Activated CD4-positive, alpha-beta T cell treated with anti-CD3 and anti-CD28 coated beads for 36 hours (primary cell): ENCODE measurements at places on chromosomes 2 and 18. TPM values are rescaled to one million over a fixed set of nuclear protein-coding genes. Genes with fewer than 3 reads are reported as not detected.

The SLC5A7 gene
- total RNA-seq, result not detected

The GRB14 gene
- total RNA-seq, result not detected

The CNRIP1 gene
- total RNA-seq, result not detected

The IMMT gene
- total RNA-seq, result 172 TPM

The PAX8 gene
- 2.1 TPM for total RNA-seq

The FBXO41 gene
- 29.5 TPM for total RNA-seq

The TMEFF2 gene
- not detected for total RNA-seq

The UGT1A6 gene
- total RNA-seq, result not detected

- no peak overlapping the region for H3K27ac ChIP-seq
- H3K36me3 ChIP-seq, result peaks cover 1% of the 10 kb centered on the region
- peaks cover 3% of the 10 kb centered on the region for H3K27me3 ChIP-seq
- no peak overlapping the region for H3K4me3 ChIP-seq
- H3K4me1 ChIP-seq, result no peaks in the 10 kb centered on the region
- no peak for DNase-seq
Observed at GRCh38 chr18:48771641-48772375, 179.0 kb downstream of the SMAD7 start.

- no peak overlapping the region for H3K4me3 ChIP-seq
- peaks cover 9% of the 10 kb centered on the region for H3K4me1 ChIP-seq
- H3K27me3 ChIP-seq, result no peaks in the 10 kb centered on the region
- H3K36me3 ChIP-seq, result peaks cover 5% of the 10 kb centered on the region
- no peak for DNase-seq
Observed at GRCh38 chr2:219165058-219165911, 4.5 kb downstream of the SLC23A3 start.

- H3K27ac ChIP-seq, result no peak overlapping the region
- peaks cover 36% of the 10 kb centered on the region for H3K4me1 ChIP-seq
- DNase-seq, result no peak
Observed at GRCh38 chr2:230872151-230872967, 7.6 kb downstream of the ITM2C start.

GRCh38 chr2:166332106-166332505 is 43.6 kb downstream of the SCN9A start:
- DNase-seq, result no peak
- H3K36me3 ChIP-seq, result no peaks in the 10 kb centered on the region
- H3K4me3 ChIP-seq, result no peak overlapping the region
- peaks cover 2% of the 10 kb centered on the region for H3K27me3 ChIP-seq
- no peaks in the 10 kb centered on the region for H3K4me1 ChIP-seq

GRCh38 chr2:72026819-72027425 is 120.7 kb downstream of the CYP26B1 start:
- no peaks in the 10 kb centered on the region for H3K27me3 ChIP-seq
- H3K27ac ChIP-seq, result no peak overlapping the region

DNA sequence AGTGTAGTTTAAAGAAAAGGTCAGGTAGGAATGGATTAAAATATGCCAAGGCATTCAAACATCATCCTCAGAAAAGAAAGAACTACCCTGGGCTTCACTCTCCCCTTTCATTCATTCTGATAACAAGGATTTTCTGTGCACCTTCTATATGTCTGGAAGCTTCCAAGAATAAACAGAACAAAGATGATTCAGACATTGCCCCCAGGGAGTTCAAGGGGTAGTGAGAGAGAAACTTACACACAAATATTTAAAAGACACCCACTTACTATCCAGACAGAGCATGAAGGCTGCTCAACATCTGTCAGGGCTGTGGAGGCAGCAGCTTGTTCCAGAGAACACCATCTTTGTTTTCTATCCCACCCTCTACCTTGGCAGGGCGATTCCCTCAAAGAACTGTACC is 140.5 kb downstream of the ALK start:
- H3K4me1 ChIP-seq, result no peaks in the 10 kb centered on the region
- no peak overlapping the region for H3K4me3 ChIP-seq
- no peak overlapping the region for H3K27ac ChIP-seq
- no peaks in the 10 kb centered on the region for H3K36me3 ChIP-seq
- DNase-seq, result no peak
- peaks cover 10% of the 10 kb centered on the region for H3K27me3 ChIP-seq

- H3K27ac ChIP-seq, result no peak overlapping the region
- no peaks in the 10 kb centered on the region for H3K4me1 ChIP-seq
- H3K27me3 ChIP-seq, result peaks cover 4% of the 10 kb centered on the region
Observed at GRCh38 chr2:19854596-19855541, 46.9 kb downstream of the TTC32 start.

GRCh38 chr2:12715258-12716031 is 1.3 kb upstream of the TRIB2 start:
- peak overlapping the region; percentile 90 for H3K4me3 ChIP-seq
- DNase-seq, result no peak
- no peak overlapping the region for H3K27ac ChIP-seq
- H3K4me1 ChIP-seq, result peaks cover 47% of the 10 kb centered on the region

DNA sequence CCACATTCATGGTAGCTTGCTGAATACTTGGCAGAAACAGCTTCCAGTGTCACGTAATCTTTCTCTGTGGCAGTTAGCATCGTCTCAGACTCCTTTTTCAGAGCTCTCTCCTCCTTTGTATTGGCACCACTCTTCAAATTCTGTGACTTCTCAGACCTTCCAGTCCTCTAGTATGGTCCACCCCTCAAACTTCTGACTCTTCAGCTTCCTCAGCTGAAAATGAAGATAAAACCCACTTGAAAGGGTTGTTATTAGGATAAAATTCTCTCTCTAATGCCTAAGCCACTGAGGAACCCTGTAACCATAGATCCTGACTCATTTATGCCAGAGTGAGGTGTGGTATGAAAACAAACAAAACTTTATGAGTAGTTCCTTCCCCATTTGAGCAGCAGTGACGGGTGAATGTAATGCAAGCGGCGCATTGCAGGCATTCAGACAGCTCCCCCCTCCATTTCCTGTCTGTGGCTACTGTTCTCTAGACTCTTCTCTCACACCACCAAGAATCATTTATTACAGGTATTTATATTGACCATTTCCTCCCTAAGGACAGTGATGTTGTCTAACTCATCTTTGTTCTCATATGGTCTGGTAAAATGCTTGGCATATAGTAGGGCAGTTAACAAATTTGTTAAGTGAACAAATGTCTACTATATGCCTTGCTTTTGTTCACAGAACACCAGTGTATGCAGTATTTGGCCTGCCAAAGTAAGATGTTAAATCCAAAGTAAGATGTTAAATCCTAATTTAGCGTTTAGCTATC is 35.3 kb downstream of the GALNT1 start:
- DNase-seq, result peak; percentile 81
- H3K36me3 ChIP-seq, result no peaks in the 10 kb centered on the region

GRCh38 chr2:151869291-151869690 is 41.1 kb upstream of the ARL5A start:
- H3K36me3 ChIP-seq, result no peaks in the 10 kb centered on the region
- H3K4me3 ChIP-seq, result no peak overlapping the region
- no peaks in the 10 kb centered on the region for H3K4me1 ChIP-seq
- H3K27ac ChIP-seq, result no peak overlapping the region
- peaks cover 4% of the 10 kb centered on the region for H3K27me3 ChIP-seq
- DNase-seq, result no peak

DNA sequence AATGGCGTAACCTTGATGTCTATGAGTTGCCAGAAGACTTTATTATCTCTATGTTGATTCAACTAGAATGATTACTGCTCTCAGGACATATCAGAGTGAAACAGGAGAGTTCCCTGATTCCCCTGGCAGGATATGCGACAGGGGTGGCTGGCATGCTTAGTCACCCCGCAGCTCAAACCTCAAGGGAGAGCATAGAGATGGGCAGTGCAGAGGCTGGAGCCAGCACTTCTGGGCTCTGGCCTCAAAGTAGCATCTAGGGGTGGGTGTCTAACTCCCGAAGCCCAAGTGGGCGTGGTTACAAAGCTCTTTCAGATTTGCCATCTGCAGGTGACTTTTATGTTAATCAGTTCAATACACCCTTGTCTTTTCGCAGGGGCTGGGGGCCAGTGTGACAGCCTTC is 391.6 kb downstream of the ADCYAP1 start:
- H3K27me3 ChIP-seq, result no peaks in the 10 kb centered on the region
- no peaks in the 10 kb centered on the region for H3K36me3 ChIP-seq
- no peak overlapping the region for H3K4me3 ChIP-seq
- no peak for DNase-seq

- no peaks in the 10 kb centered on the region for H3K27me3 ChIP-seq
- H3K27ac ChIP-seq, result no peak overlapping the region
- H3K36me3 ChIP-seq, result no peaks in the 10 kb centered on the region
- no peak overlapping the region for H3K4me3 ChIP-seq
- no peaks in the 10 kb centered on the region for H3K4me1 ChIP-seq
Observed at GRCh38 chr18:60506190-60506589, 133.6 kb upstream of the MC4R start.

GRCh38 chr18:80004600-80005342 is 16.4 kb upstream of the TXNL4A start:
- no peak overlapping the region for H3K27ac ChIP-seq
- H3K4me3 ChIP-seq, result no peak overlapping the region
- H3K4me1 ChIP-seq, result peaks cover 4% of the 10 kb centered on the region

- no peak overlapping the region for H3K4me3 ChIP-seq
- DNase-seq, result no peak
- no peaks in the 10 kb centered on the region for H3K27me3 ChIP-seq
- H3K4me1 ChIP-seq, result no peaks in the 10 kb centered on the region
Observed at GRCh38 chr2:60853531-60853930, 27.8 kb upstream of the REL start.

- no peak for DNase-seq
- no peaks in the 10 kb centered on the region for H3K27me3 ChIP-seq
- peak overlapping the region; percentile 11 for H3K4me3 ChIP-seq
- H3K36me3 ChIP-seq, result no peaks in the 10 kb centered on the region
Observed at GRCh38 chr2:7693246-7694075, 776.2 kb downstream of the RNF144A start.
